Neural crest cell (in vitro differentiated cells): ENCODE measurements at places on chromosomes 6 and 20.

- DNase-seq, result no peak
Measured at GRCh38 chr6:114007516-114007915, 36.6 kb upstream of the HDAC2 start.

DNA sequence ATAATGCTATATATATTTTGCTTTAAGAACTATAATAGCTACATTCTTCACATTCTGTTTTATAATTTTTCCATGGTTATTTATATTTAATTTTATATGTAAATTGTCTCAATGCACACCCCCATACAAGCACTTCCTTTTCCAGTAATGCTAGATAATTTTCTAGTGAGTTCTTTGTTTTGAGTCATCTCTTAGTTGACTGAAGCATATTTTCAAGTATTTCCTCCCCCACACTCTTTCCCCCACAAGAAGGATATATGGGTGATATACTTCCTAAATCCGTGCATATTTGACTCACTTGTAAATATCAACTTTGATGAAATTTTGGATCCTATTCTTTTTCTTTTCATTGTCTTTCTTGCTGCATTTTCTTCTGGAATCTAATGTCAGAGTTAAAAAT, 82.1 kb upstream of the SRSF6 start:
- no peak for DNase-seq

DNA sequence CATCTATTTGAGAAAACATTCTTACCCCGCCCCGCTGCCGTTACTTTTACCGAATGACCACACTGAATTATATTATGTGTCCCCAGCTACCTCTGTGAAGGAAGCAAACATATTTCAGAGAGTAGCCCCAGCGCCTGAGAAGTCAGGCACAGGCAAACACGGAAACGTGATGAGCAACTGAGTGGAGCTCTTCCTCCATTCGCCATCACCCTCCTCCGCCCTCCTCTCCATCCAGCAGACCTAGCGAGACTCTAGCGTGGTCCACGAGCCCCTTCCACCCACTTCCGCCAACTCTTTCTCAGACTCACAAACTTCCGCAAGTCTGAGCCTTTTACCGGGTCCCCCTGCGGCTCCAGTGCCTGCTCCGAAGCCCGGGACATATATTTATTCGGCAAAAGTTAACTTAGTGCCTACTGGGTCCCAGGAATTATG, 582 bp downstream of the SNRPB start:
- peak; percentile 36 for DNase-seq

DNA sequence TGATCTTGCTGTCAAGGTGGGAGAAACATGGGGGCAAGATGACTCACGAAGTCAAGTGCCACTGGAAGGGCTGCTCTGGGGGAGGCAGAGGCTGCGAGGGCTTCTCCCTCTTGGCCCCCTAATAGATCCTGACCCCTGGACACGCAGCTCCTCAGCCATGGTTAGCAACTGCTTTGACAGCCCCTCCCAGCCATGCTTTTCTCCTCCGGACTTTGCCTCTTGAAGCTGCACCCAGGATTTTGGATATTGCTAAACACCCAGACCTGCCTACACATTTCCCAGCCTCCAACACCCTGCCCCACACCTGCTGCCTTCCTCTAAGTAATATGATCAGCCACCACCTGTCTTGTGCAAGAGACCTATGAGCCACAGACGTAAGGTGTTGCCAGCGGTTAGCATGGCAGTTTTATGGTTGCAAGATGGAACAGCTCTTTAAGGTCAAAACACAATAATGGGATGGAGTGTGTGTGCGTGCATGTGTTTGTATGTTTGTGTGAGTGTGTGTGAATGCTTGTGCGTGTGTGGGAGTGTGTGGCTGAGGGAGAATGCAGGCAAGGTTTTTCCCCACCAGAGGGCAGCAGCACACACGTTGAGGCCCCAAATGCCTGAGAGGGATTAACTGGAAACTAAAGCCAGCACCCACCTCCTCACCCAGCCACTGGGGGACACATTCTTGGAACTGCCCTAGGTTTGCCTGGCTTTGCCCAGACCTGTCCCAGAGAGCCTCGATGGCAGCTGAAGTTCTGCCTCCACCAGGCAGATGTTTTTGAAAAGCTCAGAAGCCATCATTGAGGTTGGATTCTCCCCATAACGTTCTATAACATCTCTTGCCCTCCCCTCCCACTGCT, 2.5 kb downstream of the IP6K3 start:
- DNase-seq, result peak; percentile 79

GRCh38 chr6:40807484-40807883, 220.3 kb upstream of the LRFN2 start:
- DNase-seq, result no peak

DNA sequence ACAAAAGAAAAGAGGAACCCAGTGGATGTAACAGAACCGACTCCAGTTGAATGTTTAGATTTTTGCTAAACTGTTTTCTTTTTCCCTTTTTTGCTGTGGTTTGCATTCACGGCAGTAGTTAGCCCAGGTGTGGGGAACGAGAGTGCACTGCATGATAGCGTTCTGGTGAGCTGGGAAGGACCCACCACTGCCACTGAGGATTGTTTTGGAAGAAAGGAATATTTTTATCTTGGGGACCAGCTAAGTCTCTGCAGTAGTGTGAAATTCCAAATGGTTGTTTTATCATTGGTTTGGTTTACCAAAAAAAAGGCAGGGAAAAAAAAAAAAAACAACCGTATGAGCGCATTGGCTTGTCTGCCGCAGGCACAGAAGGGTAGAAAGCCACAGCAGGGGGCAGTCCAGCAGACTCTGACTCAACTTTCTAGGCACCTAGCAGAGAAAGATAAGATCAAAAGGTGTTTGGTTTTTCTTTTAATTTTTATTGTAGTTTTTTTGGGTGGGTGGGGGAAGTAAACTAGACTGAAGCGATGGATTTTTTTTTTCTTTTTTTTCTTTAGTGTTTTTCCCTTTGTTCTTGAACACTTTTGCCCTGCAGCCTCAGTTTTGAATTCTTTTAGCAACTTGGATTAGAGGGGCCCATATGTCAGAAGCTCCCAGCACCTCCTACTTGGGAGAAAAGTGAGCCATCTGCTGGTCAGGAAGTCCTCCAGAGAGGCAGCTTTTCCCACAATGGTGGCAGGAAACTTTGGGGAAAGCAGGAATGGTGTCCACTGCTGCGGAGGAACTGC, 13.5 kb upstream of the RAB5IF start:
- DNase-seq, result no peak

- no peak for DNase-seq
Measured at GRCh38 chr20:19926591-19926990, 90.6 kb upstream of the NAA20 start.

DNA sequence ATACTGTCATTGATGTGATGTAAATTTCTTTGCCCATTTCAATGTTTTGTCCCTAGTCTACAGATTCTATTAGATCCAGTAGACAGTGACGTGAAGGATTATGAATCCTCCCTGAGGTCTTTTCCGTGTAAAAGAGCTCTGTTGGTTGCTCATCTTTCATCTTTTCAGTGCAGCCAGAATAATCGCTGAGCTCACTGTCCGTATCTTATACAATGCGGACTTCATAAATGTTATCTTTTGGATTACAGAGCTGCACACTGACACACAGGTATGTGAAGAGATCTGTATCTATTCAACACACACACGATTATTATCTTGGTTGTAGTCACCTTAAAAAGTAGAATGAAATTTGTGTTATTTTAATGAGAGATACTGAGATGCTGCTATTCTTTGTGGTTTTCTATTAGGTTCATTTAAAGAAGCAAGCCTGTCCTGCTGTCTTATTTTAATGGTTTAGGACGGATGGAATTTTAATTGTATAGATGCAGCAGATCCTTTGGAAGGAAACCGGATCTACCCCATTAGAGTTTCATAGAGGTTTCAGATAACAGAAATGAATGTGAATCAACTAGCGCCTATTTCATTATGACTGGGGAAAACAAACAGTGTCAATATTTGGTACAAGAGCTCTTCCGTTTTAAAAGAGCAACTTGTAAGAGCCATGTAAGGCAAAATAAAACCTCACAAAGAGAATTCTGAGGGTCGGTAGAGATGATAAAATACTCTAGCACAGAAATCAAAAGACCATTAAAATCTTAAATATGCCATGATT, 79.4 kb downstream of the BMP6 start:
- DNase-seq, result no peak

DNA sequence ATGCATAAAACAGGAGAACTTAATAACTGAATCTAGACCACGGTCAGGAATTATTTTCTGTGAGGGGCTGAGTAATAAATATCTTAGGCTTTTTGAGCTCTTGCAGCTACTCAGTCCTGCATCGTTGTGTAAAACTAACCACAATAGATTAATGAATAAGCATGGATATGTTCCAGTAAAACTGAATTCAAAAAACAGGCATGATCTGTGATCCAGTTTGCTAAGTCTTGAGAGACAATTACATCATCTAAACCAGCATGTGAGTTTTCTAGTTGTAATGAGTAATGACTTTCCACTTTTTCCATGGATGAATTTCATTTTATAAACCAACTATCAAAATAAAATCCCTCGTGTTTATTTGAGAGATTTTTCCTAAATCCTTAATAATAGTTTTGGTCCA, 336.8 kb downstream of the RFPL4B start:
- DNase-seq, result no peak

GRCh38 chr6:34680802-34681515, 15.6 kb downstream of the ILRUN start:
- DNase-seq, result no peak

DNA sequence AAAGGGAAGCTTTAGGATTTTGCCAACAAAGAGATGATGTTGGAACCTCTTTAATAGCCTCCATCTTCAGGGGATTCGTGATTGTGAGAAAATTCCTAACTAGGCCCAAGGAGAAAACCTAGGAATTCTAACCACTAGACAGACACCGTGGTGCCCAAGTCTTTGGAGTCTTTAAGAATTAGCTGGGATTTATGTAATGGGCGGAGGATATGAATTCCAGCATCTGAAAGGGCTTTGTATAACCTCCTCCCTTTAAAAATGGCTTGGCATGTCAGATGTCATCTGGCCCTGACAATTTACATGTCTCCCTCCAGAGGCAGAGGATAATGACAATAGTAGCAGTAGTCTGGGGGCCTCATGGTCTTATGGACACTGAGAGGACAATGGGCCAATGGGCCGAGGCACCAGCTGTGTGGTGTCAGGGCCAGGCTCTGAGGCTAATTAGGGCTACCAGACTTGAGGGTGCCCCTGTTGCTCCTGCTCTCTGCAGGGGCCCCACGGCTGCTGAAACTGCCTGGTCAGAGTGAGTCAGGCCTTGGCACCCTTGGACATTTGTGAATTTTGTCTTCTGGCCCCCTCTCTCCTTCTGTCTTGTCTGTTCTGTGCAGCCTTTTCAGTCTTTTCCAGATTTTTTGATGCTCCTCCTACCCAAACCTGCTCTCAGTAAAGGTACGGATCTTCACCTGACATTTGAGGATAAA, 113.9 kb downstream of the EDN1 start:
- DNase-seq, result no peak

DNA sequence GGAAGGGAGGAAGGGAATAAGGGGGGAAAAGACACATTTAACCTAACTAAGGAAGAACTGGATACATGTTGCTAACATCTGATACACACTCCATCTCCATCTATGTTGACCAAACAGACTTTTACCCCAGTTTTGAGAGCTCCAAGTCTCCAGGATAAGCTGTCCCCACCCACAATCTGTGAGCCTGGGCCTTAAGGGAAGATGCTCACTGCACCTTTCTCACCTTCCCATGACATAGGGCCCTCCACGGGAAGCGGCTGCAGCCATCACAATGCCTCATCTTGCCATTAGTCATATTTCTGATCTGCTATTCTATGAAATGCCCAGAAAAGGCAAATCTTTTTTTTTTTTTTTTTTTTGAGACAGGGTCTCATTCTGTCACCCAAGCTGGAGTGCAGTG, 126.6 kb upstream of the SALL4 start:
- no peak for DNase-seq

DNA sequence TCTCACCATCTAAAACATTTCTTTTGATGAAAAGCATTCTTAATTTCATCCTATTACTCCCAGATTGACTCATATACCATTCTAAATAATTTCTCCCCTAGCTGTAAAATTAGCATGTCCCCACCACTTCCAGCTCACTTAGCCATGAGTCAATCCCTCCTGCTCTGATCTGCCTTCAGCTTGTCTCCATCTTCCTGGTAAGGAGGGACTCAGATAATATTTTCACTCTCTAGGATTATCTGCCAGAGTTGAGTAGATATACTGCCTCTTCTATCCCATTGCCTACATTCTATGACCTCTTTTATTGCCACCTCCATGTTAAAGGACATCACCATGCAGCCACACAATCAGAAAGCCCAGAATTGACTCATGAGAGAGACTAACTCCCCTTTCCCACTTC, 348.8 kb upstream of the POU3F2 start:
- no peak for DNase-seq

DNA sequence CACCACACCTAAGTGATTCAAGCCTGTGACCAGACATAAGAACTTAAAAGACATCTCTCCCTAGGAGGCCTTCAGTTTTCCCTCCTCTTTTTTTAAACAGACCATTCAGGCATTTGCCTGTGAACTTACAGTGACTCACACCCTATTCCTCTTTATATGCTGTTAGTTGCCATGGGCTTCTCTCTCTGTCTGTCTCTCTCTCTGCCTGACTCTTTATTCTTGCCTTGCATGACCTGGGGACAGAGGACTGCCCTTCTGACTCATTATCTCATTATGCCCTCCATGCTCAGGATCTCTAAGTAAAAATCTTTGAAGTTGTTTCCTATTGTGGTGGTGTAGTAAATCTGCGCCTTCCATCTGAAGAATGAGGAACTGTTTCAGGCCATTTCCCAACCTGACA, 442.2 kb upstream of the MAN1A1 start:
- no peak for DNase-seq

- no peak for DNase-seq
Measured at GRCh38 chr6:149055195-149055899, 262.2 kb upstream of the TAB2 start.

GRCh38 chr6:163320804-163321203, 93.7 kb upstream of the QKI start:
- no peak for DNase-seq

GRCh38 chr6:163347021-163347446, 67.5 kb upstream of the QKI start:
- no peak for DNase-seq

- no peak for DNase-seq
Measured at GRCh38 chr6:154986787-154987235, 8.3 kb upstream of the TIAM2 start.

- DNase-seq, result no peak
Measured at GRCh38 chr20:53708129-53708968, 114.7 kb upstream of the ZNF217 start.

GRCh38 chr6:159455700-159456274, 237.3 kb downstream of the SOD2 start:
- no peak for DNase-seq
